Endodermal cell (in vitro differentiated cells): ENCODE measurements at places on chromosomes 11 and 22. TPM values are rescaled to one million over a fixed set of nuclear protein-coding genes. Genes with fewer than 3 reads are reported as not detected.

DNA sequence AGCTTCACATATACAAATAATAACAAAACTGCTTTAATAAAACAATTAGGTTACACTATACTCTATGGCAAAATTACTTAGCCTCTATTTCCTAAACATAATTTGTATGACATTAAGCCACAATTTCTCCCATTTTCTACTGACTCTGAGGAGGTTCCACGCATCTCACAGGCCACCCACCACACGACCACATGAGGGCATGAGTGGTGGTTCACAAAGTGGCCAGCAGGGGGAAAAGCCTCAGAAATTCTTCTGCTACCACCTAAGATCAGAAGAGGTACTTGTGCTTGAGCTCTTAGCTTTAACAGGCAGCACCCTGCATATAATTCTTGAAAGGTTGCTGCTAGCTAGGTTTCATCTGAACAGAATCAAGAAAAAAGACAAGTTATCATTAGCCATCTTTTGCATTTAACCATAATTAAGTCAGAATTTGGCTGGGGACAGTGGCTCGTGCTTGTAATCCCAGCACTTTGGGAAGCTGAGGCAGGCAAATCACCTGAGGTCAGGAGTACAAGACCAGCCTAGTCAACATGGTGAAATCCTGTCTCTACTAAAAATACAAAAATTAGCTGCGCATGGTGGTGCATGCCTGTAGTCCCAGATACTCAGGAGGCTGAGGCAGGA lies 7.7 kb downstream of the LPXN start:
- no peaks in the 10 kb centered on the region for H3K27me3 ChIP-seq
- H3K4me3 ChIP-seq: no peak overlapping the region
- no peak overlapping the region for H3K27ac ChIP-seq
- H3K36me3 ChIP-seq: no peaks in the 10 kb centered on the region
- no peaks in the 10 kb centered on the region for H3K4me1 ChIP-seq
- DNase-seq: peak; percentile 86

DNA sequence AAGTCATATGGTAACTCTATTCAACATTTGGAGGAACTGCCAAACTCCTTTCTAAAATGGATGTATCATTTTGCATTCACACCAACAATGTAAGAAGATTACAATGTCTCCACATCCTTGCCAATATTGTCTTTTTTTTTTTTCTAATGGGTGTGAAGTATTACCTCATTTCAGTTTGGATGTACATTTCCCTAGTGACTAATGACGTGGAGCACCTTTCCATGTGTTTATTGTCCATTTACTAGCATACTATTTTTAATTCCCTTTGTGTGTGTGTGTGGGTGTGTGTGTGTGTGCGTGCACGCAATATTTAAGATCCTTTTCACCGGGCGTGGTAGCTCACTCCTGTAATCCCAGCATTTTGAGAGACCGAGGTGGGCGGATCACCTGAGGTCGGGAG lies 62.7 kb downstream of the APOL3 start:
- H3K4me3 ChIP-seq: no peak overlapping the region
- no peaks in the 10 kb centered on the region for H3K36me3 ChIP-seq
- no peaks in the 10 kb centered on the region for H3K27me3 ChIP-seq

- no peak overlapping the region for H3K27ac ChIP-seq
- no peaks in the 10 kb centered on the region for H3K4me1 ChIP-seq
- no peak for DNase-seq
- H3K36me3 ChIP-seq: no peaks in the 10 kb centered on the region
- no peaks in the 10 kb centered on the region for H3K27me3 ChIP-seq
Observed at GRCh38 chr11:3659595-3660515, 11.3 kb downstream of the CHRNA10 start.

GRCh38 chr11:63369971-63370588 lies 495 bp downstream of the SLC22A9 start:
- no peak overlapping the region for H3K4me3 ChIP-seq
- H3K27ac ChIP-seq: no peak overlapping the region
- no peaks in the 10 kb centered on the region for H3K27me3 ChIP-seq
- DNase-seq: no peak
- H3K4me1 ChIP-seq: no peaks in the 10 kb centered on the region

DNA sequence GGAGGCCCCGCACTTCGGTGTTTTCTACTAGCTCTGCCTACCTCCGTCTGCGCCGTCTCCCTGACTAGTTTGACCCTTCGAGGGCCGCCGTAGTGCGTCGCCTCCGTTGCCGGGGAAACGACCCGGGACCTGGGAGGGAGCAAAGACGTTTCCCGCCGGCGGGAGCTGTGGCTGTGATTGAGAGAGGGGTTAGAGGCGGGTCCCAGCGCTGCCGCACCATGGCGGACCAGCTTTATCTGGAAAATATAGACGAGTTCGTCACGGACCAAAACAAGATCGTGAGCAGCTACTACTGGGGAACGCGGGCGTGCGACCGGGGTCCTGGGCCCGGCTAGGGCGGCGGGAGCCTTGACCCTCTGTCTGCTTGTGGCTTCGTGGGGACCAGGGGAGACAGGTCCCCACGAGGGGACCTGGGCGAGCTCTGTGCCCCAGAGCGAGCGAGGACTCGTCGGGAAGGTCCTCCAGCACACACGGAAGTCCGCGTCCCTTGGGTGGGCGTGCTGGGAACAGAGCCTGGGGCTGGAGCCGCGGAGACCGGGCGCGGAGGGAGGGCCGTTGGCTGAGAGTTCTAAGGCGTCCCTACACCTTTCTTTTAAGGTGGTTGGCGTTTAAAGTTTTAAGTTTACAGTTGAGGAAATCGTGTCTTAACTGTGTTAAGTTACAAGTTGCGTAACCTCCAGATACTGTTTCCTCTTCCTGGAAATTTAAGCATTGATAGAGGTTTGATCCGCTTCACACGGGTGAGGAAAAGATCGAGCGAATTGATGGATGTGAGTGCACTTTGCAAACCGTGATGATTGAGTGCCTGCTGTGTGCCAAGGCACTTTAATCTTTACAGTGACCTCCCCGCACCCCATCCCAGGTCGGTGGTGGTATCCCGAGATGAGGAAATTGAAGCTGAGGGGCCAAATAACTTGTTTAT lies at the start of gene POLD3:
Gene POLD3, plus strand, starts transcription at position 142 of the 922 bp plus-strand sequence. Its CDS starts 77 bp downstream, at position 219.
- H3K4me1 ChIP-seq: peaks cover 3% of the 10 kb centered on the region
- H3K4me3 ChIP-seq: peak within 1 kb of the TSS; percentile 96
- peak; percentile 99 for DNase-seq
- peak within 1 kb of the TSS; percentile 81 for H3K27ac ChIP-seq
- H3K27me3 ChIP-seq: no peaks in the 10 kb centered on the region
- peaks cover 34% of the 10 kb centered on the region for H3K36me3 ChIP-seq

DNA sequence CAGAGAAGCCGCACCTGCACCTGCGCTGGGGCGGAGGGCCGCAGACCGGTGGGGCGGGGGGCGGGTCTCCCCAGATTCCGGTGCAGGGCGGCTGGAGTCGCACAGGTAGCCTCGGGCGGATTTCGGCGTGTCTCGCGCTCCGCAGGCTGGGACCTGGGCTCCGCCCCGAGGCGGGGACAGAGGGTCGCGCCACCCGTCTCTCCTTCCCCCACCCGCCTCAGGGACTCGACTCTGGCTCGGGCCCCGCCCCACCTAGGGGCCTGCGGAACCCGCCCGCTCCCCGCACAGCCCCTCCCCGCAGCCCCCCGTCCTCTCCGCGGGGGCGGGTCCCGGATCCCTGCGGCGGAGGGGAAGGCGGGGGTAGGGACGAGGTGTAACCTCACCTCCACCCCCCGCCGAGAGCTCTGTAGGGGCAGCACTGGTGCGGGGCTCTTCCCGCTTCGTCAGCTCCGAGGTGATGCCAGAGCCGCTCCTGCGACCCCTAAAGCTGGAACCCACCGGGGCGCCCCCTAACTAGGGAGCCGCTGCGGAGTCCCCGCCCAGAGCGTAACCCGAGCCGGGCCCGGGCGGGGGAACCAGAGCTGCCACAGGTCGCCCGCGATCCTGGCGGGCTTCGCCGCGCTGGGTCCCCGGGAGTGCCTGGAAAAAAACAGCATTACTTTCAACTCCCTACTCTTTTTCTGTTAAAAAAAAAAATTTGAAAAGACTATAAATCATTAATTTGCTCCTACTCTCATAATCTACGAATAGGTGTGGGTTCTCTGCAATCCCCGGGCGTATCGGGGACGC lies at the start of gene SLC29A2:
Gene SLC29A2, minus strand, starts transcription at position 134 of the 789 bp plus-strand sequence. CDS start 169 bp downstream, outside the sequence.
- DNase-seq: peak; percentile 97
- H3K27me3 ChIP-seq: no peaks in the 10 kb centered on the region
- peak within 1 kb of the TSS; percentile 95 for H3K4me3 ChIP-seq
- H3K36me3 ChIP-seq: peaks cover 26% of the 10 kb centered on the region
- H3K27ac ChIP-seq: peak within 1 kb of the TSS; percentile 79

DNA sequence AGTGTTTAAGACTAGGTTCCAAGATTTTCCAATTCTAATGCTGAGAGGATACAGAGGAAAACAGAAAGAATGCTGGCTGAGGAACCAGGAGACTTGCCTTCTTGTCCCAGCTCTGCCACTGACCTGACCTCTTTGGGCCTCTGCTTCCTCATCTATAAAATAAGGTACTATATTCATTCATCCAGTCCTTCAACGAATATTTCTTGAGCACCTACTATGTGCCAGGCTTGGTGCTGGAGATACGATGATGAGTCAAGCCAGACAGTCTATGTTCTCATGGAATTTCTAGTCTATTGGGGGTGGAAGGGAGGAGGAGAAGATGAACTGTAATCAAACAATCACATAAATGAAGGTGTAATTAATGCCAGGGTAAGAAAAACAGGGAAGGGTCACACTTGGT lies 27.8 kb upstream of the UPB1 start:
- no peak for DNase-seq
- H3K4me1 ChIP-seq: peaks cover 11% of the 10 kb centered on the region
- H3K27me3 ChIP-seq: no peaks in the 10 kb centered on the region
- H3K36me3 ChIP-seq: no peaks in the 10 kb centered on the region
- no peak overlapping the region for H3K27ac ChIP-seq
- H3K4me3 ChIP-seq: no peak overlapping the region

DNA sequence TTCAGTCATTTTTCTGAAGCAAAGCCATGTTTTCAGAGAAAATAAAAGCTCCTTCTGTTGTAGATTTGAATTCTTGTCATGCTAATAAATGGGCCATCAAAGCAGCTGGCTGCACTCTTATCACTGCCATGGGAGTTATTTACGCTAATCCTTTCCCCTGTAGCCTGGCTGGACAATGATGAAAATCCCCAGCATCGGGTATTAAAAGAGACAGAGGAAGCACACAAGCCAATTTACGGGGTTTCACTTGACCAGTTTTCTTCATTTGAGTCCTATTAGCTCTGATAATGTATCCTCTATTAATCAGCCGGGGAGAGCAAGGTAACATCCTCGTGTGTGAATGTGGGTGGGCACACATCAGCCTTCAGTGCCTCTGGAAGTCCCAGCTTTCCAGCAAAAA lies 470.2 kb upstream of the API5 start:
- no peak overlapping the region for H3K27ac ChIP-seq
- H3K27me3 ChIP-seq: no peaks in the 10 kb centered on the region
- peaks cover 5% of the 10 kb centered on the region for H3K4me1 ChIP-seq
- H3K36me3 ChIP-seq: no peaks in the 10 kb centered on the region
- no peak for DNase-seq
- H3K4me3 ChIP-seq: no peak overlapping the region

GRCh38 chr11:126282361-126282735 lies 545 bp upstream of the TIRAP start:
- peaks cover 4% of the 10 kb centered on the region for H3K27me3 ChIP-seq
- DNase-seq: peak; percentile 79
- H3K36me3 ChIP-seq: peaks cover under 1% of the 10 kb centered on the region
- peak overlapping the region; percentile 87 for H3K4me3 ChIP-seq
- H3K27ac ChIP-seq: no peak overlapping the region

DNA sequence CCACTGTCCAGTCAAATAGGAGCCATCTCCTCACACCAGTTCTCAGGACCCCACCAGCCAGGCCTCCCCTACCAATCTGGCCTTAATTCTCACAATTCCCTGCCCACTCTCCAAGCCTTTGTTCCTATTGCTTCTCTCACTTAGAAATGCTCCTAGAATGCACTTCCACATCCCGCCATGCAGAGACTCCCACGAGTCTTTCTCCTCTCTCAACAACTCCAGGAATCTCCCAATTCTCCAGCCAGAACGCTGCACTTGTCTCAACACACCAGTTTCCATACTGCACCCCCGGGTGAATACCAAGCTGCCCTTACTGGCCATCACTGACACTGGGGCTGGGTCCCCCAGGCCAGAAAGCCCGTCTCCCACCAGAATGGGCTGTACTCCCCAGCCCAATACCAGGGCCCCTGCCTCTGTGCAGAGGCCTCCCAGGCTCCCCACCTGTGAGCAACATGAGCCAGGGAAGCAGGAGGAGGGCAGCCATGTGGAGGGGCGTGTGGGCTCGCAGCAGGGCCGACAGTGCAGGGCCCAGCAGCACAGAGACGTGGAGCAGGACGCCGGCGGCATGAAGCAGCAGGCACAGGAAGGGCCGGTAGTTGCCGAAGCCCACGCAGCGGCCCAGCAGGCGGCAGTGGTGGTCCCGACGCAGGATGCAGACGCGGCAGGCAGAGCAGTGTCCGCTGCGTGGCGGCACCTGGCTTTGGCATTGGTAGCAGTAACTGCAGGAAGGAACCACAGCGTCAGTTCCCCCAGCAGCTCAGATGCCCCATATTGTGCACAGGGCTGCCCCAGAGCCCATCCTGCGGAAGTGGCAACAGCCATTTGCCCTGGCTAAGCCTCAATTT lies 2.4 kb downstream of the ZDHHC24 start:
- H3K27ac ChIP-seq: no peak overlapping the region
- no peaks in the 10 kb centered on the region for H3K27me3 ChIP-seq
- H3K36me3 ChIP-seq: no peaks in the 10 kb centered on the region
- H3K4me3 ChIP-seq: no peak overlapping the region
- no peaks in the 10 kb centered on the region for H3K4me1 ChIP-seq

DNA sequence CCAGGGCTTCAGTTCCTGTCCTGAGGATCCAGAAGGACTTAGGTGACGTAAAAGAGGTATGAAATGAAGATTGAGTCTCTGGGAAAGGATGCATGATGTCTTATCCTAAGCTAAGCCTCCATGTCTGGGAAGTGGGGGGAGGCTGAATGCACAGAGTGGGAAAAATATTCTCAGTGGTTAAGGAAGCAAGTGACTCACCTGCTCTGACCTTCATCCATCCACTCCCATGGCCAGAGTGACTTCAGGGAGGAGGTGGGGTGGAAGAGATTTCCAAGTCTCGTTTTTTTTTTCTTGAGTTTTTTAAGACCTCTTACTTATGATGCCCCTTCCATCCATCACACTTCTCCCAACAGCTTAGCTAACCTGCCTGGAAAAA lies 32.5 kb upstream of the POLD3 start:
- H3K36me3 ChIP-seq: no peaks in the 10 kb centered on the region
- H3K4me1 ChIP-seq: no peaks in the 10 kb centered on the region
- no peaks in the 10 kb centered on the region for H3K27me3 ChIP-seq
- no peak overlapping the region for H3K27ac ChIP-seq
- no peak overlapping the region for H3K4me3 ChIP-seq

BACE1 gene
- total RNA-seq: 18.1 and 20.8 TPM in 2 replicates

ART5 gene
- total RNA-seq: 5.4 and 6.4 TPM in 2 replicates

APOL6 gene
- not detected in 3 replicates for total RNA-seq
